Smooth muscle cell of the umbilical artery (primary cell): ENCODE measurements at places on chromosomes 7 and 10. TPM values are rescaled to one million over a fixed set of nuclear protein-coding genes. Genes with fewer than 3 reads are reported as not detected.

NODAL gene
- total RNA-seq, result not detected in 2 replicates

CFAP69 gene
- 5.0 and 5.3 TPM in 2 replicates for total RNA-seq

EVX1 gene
- 0.09 TPM in 1 of 2 replicates, not detected in the other for total RNA-seq

NUTM2D gene
- 1.2 and 2.0 TPM in 2 replicates for total RNA-seq

HOXA6 gene
- 3.6 and 5.8 TPM in 2 replicates for total RNA-seq
